ENCODE measurements at places on chromosomes 6 and 20. TPM values are rescaled to one million over a fixed set of nuclear protein-coding genes. Genes with fewer than 3 reads are reported as not detected.

Gene PIGU
- 22.6 TPM for total RNA-seq

Gene HLA-DQB2
- not detected for total RNA-seq

Gene SUMO4
- not detected for total RNA-seq

Gene F13A1
- total RNA-seq, result not detected

Gene KHDC1L
- total RNA-seq, result 0.38 TPM

Data from A549 treated with GW870086 at 1 μM for 4 hours (cell line).